ENCODE measurements at places on chromosomes 3 and 15.

DNA sequence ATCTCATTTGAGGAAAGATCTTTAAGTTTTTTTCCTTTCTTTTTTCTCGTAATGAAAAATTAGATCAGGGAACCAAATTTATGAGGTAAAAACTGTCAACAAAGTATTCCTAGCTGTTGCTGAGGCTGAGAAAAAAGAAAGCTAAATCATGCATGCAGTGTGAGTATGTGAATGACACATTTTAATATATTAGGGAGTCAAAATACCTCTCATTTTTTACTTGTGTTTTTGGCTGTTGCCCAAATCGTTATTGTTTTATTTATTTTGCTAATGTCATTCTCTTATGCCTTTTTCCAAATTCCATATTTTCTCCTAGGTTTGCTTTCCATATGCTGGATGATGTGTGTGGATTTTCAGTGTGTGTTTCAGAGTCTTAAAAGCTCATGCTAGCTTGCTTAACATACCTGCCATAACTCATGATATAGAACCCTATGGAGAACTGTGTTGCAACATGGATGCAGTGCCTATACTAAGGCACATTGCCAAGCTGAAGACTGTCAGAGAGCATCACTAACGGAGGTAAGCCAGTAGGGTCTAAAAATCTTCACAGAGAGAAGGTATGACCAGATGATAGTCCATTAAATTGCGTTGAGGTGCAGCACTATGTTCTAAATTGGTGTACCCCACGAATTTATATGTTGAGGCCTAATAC lies 629.5 kb upstream of the KCNMB2 start:
- no peak for DNase-seq

DNA sequence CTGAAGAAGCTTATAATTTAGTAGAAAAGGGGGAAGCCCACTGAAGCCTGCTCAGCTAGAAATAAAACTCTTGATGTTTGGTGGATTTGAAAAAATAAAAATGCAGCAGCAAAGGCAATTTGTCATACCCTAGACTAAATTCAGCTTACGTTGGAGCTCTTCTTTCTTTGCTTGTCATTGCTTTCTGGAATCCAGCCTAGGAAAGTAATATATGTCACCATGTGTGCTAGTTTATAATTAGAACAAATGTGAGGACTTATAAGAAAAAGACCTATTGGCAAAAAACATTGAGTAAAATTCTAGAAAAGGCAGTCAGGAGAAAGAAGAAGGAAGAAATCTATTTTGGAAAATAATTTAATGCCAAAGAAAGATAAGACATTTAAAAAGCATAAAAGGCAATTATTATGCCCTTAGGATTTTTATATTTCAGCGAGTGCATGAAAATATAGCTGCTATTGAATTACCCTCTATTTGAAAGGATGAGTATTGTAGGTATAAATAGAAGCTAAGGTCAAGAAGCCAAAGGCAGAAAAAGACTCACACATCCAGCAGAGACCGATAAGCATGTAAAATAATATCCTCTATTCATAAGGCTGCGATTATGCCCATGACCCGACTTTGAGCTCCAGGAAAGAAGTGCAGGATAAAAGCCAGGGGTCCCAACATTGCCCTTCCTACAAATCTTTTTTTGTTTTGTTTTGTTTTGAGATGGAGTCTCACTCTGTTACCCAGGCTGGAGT lies 10.6 kb upstream of the BTBD1 start:
- DNase-seq, result no peak

DNA sequence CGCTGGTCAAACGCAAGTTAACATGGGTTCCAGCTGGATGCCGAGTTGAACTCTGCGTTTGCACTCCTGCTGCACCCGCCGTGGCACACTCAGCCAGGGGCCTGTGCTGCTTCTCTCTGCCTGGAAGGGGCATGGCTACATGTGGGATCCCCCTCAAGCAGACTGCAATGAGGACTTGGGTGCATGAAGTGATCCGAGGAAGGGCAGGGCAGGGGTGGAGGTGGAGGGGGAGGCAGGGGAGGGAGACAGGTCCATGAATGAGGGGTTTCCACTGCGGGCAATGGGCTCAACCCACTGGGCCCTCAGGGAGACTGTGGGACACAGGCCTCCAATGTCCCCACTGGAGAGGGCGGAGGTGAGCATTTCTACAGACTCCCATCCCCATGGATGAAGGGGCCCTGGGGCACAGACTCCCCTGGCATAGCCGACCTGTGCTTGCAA lies 141.6 kb upstream of the MEF2A start:
- DNase-seq, result no peak

GRCh38 chr3:122235147-122235546 lies 51.7 kb downstream of the CASR start:
- DNase-seq, result no peak

DNA sequence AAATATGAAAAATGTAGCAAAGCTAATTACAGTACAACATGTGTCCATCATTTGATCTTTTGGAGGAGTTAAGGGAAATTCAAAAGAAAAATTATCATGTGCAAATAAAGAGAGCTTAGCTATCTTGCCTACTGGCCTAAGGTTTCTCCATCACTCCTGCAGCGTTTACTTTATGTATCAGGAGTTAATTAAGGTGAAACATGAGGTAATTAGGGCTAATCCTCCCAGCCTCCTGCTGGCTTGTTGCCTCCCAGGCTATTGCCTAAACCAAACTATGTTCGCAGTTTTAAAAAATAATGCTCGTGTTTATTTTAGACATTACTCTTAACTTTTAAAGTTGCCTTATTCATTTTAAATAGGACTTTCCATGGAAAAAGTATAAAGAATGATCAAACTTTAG lies 367.5 kb downstream of the ROBO2 start:
- no peak for DNase-seq

DNA sequence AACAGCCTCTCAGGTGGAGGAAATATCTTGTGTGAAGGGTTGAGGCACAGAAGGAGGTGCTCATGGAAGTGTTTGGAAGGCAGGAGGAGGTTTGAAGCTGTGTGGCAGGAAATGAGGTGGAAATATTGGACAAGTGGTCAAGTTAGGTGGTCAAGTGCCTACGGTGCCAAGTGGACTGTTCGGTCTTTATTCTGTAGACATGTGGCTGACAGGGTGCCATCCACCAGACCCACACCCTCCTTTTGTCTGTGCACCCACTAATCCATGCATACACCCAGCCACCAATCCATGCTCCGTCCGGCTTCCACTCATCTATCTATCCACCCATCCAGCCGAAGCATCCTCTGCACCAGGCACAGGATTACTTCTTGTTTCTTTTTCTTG lies 2.2 kb downstream of the SLC6A20 start:
- DNase-seq, result no peak

DNA sequence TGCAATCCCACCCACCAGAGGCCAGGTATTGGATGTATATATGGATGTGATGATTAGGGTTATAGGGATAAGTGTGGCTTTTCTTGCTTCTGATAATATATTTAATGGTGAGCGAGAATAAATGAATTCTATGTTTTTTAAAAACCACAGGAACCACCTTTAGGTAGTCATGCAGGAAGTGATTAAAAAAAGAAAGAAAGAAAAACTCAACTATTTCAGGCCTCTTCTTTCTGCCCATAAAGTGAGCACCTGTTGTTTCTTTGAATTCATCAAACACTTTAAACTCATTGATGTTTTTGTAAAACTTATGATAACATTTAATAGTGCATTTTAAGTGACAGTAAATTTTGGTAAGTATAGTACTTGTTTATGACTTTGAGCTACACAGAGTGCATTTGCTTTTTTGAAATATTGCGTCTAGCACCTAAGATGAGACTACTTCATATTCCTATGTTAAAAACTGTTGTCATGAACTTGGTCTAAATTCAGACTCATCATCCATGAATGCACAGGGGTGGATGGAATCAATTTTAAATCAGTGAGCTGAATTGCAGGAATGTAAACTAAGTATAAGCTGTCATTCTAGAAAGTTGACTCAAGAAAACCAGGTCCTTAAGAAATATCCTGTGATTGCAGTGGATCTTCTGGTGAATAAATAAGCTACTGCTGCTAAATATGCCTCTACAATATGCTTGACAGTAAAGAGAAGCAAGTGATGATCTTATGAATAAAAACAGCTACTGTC lies 764.4 kb upstream of the NECTIN3 start:
- DNase-seq, result no peak

DNA sequence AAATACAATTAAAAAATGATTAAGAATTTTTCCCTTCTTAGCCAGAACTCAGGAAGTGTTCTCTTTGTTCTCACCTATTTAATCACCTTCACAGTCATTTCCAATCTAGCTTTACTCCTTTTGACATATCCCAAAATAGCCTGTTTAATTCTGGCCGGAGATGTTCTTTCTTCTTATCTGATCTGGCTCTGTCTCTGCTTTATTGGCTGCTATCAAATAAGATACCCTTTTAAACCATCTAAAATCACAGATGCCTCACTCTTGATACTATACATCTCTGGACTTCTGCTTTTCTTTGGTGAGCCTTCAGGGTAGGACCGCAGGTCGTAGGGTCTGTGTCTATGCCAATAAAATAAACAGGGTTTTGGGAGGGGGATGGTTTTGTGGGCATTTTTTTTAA lies 319.2 kb upstream of the SEMA6D start:
- no peak for DNase-seq

DNA sequence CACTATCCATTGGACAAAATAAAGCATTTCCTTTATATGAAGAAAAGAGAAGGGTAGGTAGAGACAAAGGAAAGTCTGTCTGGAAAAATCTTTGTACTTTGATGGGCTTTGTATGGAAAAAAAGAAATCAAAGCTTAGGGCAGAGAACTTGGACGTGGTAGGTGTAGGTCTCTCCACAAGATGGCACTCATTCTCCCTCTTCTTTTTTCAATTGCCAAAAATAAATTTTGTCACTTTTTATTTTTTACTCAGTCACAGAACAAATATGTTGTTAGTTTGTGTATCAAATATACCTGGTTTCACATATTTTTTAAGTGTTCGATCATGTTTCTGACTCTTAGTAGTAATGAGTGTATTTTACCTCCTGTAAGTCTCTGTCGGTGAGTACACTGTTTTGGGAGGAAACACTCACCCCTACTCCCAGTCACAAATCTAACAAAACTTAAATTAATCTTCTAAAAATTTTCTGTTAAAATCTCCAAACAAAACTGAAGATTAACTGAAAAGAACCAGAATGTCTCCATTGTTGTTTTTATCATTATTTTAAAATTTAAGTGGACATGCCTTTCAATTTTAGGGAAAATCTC lies 415.8 kb upstream of the GOLIM4 start:
- DNase-seq, result no peak

DNA sequence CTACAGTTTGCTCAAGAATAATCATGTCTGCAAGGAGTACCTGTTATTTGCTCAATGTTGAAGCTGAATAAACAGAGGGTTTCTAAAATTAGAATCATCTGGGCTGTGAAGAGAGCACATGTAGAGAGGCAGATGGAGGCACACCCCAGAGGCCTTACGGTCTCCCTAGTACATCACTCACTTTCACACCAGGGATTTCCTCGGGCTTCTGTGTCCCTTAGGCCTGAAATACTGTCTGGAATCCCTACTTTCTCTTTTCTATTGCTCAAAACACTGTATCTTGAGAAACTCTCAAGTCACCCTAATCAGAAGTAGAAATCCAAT lies 473.7 kb upstream of the ROBO2 start:
- DNase-seq, result no peak

- no peak for DNase-seq
Observed at GRCh38 chr3:66863205-66864111, 134.6 kb upstream of the KBTBD8 start.

GRCh38 chr3:148197061-148197460 lies 500.6 kb upstream of the AGTR1 start:
- no peak for DNase-seq

DNA sequence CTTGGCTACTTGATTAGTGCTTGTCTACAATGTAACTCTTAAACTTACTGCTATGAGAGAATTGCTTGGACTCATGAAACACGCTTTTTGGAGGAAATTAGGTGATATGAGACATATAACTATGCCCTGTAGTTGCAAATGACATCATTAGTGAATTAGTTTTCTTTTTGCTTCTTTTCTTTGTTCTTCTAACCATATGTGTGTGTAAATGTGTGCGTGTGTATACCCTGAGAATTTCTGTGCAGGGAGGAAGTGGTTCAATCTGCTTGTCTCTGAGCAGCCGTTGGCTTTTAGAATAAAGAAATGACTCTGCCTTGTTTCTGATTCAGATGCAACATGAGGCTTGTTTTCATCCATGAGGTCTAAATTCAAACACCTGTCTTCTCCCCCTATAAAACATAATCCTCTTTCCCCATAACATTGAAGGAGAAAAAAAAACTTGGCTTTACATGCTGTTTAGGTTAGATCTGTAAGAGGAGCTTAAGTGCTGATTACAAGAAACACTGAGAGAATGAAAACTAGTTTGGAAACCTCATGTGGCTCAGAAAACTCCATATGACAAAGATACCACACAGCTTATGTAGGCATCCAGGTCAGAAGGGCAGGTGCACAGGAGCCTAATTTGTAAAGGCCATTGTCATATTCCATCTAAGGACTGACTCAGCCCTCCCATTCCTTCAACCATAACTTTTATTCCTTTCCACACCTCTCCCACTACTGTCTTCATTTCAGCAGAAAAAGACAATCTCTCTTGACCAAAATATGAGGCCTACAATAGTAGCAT lies 30.5 kb upstream of the BLM start:
- DNase-seq, result peak; percentile 74

GRCh38 chr3:195524171-195524896 lies 18.8 kb downstream of the PPP1R2 start:
- DNase-seq, result no peak

DNA sequence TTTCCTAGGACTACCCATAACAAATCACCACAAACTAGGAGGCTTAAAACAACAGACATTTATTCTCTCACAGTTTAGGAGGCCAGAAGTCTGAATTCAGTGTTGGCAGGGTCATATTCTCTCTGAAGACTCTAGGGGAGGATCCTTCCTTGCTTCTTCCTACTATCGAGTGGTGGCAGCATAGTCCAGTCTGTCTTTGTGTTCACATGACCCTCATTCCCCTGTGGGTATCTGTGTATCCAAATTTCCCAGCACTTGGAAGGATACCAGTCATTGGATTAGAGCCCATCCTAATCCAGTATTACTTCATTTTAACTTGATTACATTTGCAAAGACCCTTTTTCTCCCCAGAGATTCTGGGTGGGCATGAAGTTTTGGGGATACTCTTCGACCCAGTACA lies 63.8 kb downstream of the GMPS start:
- DNase-seq, result no peak

Data from KG1 (cell line).